Camera-type eye (tissue), 1 donor: ENCODE measurements at places on chromosomes 2 and 18. TPM values are rescaled to one million over a fixed set of nuclear protein-coding genes. Genes with fewer than 3 reads are reported as not detected.

Gene CFC1
- total RNA-seq: 0.55 TPM

Gene SPC25
- 13.1 TPM for total RNA-seq

Gene TYMS
- 36.3 TPM for total RNA-seq

Gene PSTPIP2
- total RNA-seq: 18.3 TPM

Gene TUBA3E
- total RNA-seq: not detected

Gene KCNF1
- 6.8 TPM for total RNA-seq

Gene MYO3B
- 9.1 TPM for total RNA-seq

Gene KCNK3
- total RNA-seq: 40.4 TPM
